ENCODE measurements at places on chromosomes 16 and 17. TPM values are rescaled to one million over a fixed set of nuclear protein-coding genes. Genes with fewer than 3 reads are reported as not detected.
A peak's percentile ranks its signal among the peaks of the same experiment; 100 is the strongest.

Gene ST6GALNAC2
- total RNA-seq, result not detected

Gene KRT33B
- 0.18 TPM for total RNA-seq

Gene SPN
- total RNA-seq, result not detected

Gene HEATR9
- not detected for total RNA-seq

Gene KRTAP2-3
- 1.4 TPM for total RNA-seq

Gene KCNH4
- total RNA-seq, result not detected

Gene SCO1
- 23.1 TPM for total RNA-seq

Gene PRCD
- not detected for total RNA-seq

Gene KRT20
- not detected for total RNA-seq

Gene CDH15
- 0.18 TPM for total RNA-seq

DNA sequence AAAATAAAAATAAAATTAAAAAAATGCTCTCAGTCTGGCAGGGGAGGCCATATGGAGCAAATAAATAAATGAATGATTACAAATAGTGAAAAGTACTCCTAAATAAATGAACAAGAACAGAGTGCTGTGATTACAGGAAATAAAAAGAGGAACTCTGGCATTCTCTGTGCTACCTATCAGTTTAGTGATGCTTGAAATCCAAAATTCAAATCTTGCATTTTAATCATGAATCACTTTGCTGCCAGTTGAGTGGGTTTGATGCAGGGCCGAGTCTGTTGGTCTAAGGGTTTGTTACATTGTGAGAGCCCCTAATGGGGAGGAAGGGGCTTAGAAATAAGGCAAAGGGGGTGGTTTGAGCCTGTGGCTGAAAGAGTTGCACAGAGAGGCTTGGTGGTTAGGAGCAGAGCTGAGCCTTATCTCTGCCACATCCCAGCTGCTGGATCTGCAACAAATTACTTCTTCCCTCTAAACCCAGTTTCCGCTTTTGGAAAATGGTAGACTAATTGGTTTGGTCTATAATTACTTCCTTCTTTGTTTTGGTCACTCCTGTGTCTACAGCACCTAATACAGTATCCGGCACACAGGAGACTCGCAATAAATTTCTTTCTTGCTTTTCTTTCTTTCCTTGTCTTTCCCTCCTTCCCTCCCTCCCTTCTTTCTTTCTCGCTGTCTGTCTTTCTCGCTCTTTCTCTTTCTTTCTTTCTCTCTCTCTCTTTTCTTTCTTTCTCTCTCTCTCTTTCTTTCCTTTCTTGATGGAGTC lies 6.3 kb upstream of the ABCC1 start:
- H3K4me1 ChIP-seq, result peaks cover 13% of the 10 kb centered on the region
- H3K27me3 ChIP-seq, result no peaks in the 10 kb centered on the region

- H3K4me1 ChIP-seq, result peaks cover 17% of the 10 kb centered on the region
- H3K27me3 ChIP-seq, result no peaks in the 10 kb centered on the region
- peak; percentile 93 for DNase-seq
Measured at GRCh38 chr17:37490638-37491614, 1.2 kb downstream of the DUSP14 start.

DNA sequence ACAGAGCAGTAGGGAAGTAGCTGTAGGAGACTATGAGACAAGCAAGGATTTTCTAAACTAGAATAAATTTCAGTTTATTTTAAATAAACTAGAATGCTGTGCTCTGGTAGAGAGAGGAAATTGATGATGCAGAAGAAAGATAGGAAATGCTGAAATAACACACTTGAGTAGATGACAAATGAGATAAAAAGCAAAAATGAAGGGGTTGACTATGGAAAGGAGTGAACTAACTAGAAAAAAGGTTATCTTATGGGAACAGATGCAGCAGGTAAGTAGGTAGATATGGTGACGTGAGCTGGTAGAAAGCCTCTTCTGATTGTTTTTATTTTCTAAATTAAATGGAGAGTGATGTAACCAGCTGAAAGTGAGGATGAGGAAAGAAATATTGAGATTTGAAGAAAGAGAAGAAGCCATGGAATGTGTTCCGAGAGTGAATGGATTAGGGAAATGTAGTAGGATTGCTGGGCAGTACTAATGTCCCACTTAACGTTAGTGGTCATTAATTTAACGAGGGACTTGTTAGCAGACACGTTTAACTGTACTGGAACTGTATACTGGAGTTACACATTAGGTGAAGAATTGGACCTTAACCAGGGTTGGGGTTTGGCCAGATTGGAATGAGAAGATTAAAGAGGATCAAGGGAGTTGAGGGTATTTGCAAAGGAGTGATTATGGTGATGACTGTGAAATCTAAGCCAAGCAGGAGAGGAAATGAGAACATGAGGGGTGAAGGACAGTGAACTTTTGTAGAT lies 196.5 kb downstream of the TANC2 start:
- H3K4me1 ChIP-seq, result no peaks in the 10 kb centered on the region
- DNase-seq, result no peak
- H3K4me3 ChIP-seq, result no peak overlapping the region

DNA sequence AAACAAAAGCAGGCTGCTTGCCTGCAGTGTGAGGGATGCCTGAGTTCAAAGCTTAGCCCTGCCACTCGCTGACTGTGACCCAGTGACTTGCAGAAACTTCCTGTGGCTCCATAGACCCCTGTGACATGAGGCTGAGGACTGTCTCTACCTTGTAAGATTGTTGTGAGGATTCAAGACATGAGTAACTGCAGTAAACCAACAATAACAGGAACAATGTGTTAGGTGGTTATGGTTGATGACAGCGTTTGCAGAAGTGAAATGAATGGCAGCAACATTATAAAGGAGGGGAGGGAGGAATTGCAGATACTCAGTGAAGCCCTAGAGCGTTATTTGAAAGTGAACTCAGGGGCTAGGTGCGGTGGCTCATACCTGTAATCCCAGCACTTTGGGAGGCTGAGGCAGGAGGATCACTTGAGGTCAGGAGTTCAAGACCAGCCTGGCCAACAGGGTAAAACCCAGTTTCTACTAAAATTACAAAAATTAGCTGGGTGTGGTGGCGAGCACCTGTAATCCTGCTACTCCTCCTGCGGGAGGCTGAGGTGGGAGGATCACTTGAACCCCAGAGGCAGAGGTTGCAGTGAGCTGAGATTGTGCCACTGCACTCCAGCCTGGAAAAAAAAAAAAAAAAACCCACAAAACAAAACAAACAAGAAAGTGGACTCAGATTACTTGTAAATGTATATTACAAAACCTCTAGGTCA lies 33.5 kb upstream of the EMP2 start:
- peaks cover 5% of the 10 kb centered on the region for H3K27me3 ChIP-seq
- peaks cover 8% of the 10 kb centered on the region for H3K4me1 ChIP-seq
- no peak overlapping the region for H3K4me3 ChIP-seq
- DNase-seq, result no peak
- H3K36me3 ChIP-seq, result no peaks in the 10 kb centered on the region

DNA sequence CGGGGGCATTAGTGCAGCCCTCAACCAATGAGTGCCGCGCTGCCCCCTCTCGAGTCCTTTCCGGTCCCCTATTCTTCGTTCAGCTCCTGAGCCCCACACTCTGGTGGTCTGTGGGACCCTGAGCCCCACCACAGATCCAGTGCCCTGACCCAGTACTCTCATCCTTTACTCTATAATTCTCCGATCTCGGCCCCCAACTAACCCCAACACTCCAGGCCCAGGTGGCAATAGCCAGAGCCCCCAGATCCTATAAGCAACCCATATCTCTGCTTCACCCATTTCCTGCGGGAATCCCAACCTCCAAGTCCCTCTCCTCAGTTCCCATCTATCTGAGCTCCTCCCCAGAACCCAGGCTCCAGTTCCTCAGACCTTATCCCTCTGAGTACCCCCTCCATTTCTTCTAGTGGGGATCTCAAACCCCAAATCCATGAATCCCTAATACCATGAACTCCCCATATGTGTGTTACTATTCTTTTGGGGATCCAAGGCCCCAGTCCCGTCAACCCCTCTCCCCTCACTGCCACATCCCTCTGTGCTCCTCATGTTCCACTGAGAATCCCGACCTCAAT lies 1.0 kb upstream of the TBC1D10B start:
- H3K4me3 ChIP-seq, result peak overlapping the region; percentile 29
- no peaks in the 10 kb centered on the region for H3K27me3 ChIP-seq
- peaks cover 3% of the 10 kb centered on the region for H3K4me1 ChIP-seq
- 0 out of 2 replicates have a peak, but pooled peaks cover 2% of the 10 kb centered on the region for H3K36me3 ChIP-seq
- DNase-seq, result no peak

GRCh38 chr17:3968015-3968414 lies 3.8 kb upstream of the ATP2A3 start:
- no peak overlapping the region for H3K4me3 ChIP-seq
- H3K27me3 ChIP-seq, result peaks cover 59% of the 10 kb centered on the region
- no peak for DNase-seq
- H3K4me1 ChIP-seq, result peaks cover 4% of the 10 kb centered on the region

- H3K27me3 ChIP-seq, result peaks cover 2% of the 10 kb centered on the region
- 0 out of 2 replicates have a peak, but pooled peaks cover 3% of the 10 kb centered on the region for H3K4me1 ChIP-seq
- peak; percentile 58 for DNase-seq
- H3K36me3 ChIP-seq, result no peaks in the 10 kb centered on the region
- no peak overlapping the region for H3K4me3 ChIP-seq
- H3K27ac ChIP-seq, result no peak overlapping the region
Measured at GRCh38 chr17:55426851-55427586, 5.4 kb upstream of the MMD start.

DNA sequence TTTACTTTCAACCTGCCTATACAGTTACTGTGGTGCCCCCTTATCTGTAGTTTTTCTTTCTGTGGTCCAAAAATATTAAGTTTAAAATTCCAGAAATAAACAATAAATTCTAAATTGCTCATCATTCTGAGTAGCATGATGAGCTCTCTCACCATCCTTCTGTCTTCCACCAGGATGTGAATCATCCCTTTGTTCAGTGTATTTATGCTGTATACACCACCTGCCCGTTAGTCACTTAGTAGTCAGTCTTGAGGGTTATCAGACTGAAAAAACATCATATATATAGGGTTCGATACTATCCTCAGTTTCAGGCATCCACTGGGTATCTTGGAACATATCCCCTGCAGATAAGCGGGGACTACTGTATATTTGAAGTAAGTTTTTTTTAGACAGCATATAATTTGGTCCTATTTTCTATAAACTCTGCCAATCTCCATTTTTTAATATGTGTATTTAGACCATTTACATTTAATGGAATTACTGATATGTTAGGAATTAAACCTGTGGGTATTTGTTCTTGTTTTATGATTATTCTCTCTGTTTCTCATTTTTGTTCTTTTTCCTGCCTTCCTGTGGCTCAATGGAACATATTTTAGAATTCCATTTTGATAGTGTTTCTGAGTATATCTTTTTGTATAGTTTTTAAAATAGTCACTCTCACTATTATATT lies 31.0 kb downstream of the TBX21 start:
- peak; percentile 22 for DNase-seq
- no peaks in the 10 kb centered on the region for H3K4me1 ChIP-seq
- no peaks in the 10 kb centered on the region for H3K36me3 ChIP-seq
- H3K27me3 ChIP-seq, result peaks cover 4% of the 10 kb centered on the region

DNA sequence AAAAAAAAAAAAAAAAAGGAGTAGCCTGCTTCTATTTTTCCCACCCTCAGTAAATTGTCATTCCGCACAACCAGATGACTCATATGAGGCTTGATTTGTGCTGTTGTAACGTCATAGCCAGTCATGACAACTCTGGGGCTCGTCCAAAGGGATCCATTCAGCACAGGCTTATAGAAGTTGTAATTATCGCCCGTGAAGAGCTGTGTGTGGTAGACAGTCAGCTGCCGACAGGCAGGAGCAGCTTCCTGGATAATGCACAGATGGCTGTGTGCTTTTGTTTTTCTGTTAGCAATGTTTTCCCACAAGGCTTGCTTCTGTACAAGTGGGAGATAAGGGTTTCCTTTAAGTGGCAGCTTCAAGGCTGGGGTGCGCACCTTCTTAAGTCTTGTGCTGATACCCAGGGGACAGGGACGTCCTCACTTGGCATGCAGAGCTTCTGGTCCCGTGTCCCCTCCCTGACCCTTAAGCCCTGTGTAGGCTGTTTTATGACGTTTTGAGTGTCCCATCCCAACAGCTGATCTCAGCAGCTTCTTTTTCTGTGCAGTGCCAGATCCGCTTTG lies 26.0 kb downstream of the SNX29 start:
- no peak overlapping the region for H3K27ac ChIP-seq
- no peaks in the 10 kb centered on the region for H3K27me3 ChIP-seq
- no peak overlapping the region for H3K4me3 ChIP-seq
- no peaks in the 10 kb centered on the region for H3K4me1 ChIP-seq
- DNase-seq, result peak; percentile 75

GRCh38 chr17:74637265-74637664 lies 13.7 kb upstream of the CD300E start:
- H3K4me3 ChIP-seq, result no peak overlapping the region
- no peaks in the 10 kb centered on the region for H3K27me3 ChIP-seq
- no peaks in the 10 kb centered on the region for H3K4me1 ChIP-seq
- DNase-seq, result no peak
- H3K36me3 ChIP-seq, result no peaks in the 10 kb centered on the region

DNA sequence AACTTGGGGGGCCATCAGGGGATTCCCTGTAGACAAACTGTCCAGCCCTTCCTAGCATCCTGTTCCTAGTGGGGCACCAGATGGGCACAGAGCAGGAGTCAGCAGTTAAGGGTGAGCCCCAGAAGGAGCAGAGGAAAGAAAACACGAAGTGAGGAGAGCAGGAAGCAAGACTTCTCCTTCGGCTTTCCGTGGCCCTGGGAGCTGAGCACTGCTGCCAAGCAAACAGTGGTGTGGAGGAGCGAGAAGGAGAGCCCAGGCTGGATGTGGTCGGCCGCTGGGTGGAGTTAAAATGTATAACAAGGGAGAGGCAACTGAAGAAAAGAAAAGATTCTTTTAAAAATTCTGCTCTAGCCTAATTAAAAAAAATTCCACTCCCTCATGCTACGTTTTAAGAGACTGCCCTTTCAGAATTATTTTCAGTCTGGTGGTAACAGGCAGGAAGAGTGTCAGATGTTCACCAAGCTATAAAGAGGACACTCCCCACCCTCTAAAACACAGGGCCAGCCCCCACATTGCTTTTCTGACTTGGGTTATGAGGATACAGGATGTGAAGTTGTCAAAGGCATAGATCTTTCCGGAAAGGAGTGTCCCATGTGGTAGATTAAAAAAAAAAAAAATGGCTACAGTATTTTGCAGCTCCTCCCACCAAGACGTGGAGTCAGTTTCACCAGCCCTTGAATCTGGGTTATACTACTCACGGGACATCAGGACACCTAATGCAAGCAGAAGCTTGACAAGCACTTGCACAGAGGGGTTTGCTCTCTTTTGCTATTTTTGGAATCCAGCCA lies 74.9 kb upstream of the ZFHX3 start:
- H3K4me3 ChIP-seq, result no peak overlapping the region
- H3K27ac ChIP-seq, result no peak overlapping the region
- no peaks in the 10 kb centered on the region for H3K27me3 ChIP-seq
- no peak for DNase-seq
- no peaks in the 10 kb centered on the region for H3K36me3 ChIP-seq

GRCh38 chr16:10945065-10945787 lies 862 bp downstream of the CLEC16A start:
- peak overlapping the region; percentile 83 for H3K4me3 ChIP-seq
- no peaks in the 10 kb centered on the region for H3K36me3 ChIP-seq
- no peak overlapping the region for H3K27ac ChIP-seq
- DNase-seq, result no peak
- H3K27me3 ChIP-seq, result no peaks in the 10 kb centered on the region
- H3K4me1 ChIP-seq, result peaks cover 15% of the 10 kb centered on the region

- no peak for DNase-seq
- H3K4me1 ChIP-seq, result no peaks in the 10 kb centered on the region
- H3K4me3 ChIP-seq, result no peak overlapping the region
- H3K27ac ChIP-seq, result no peak overlapping the region
- H3K36me3 ChIP-seq, result no peaks in the 10 kb centered on the region
Measured at GRCh38 chr17:32116937-32117336, 25.4 kb upstream of the RHOT1 start.

GRCh38 chr17:79840989-79841286 lies 1.7 kb upstream of the CBX4 start:
- H3K36me3 ChIP-seq, result no peaks in the 10 kb centered on the region
- H3K4me1 ChIP-seq, result peaks cover 21% of the 10 kb centered on the region
- no peak for DNase-seq
- no peak overlapping the region for H3K27ac ChIP-seq
- no peak overlapping the region for H3K4me3 ChIP-seq

Measured in IMR-90 (cell line).